ENCODE measurements at places on chromosomes 13 and 19.

- peak; percentile 81 for DNase-seq
Measured at GRCh38 chr13:31044364-31045285, 112.2 kb downstream of the TEX26 start.

- DNase-seq = no peak
Measured at GRCh38 chr13:48510698-48511097, 22.2 kb downstream of the RCBTB2 start.

GRCh38 chr19:39752390-39752789 lies 14.6 kb upstream of the CLC start:
- no peak for DNase-seq

GRCh38 chr19:16037424-16038195 lies 38.7 kb upstream of the TPM4 start:
- no peak for DNase-seq

GRCh38 chr13:30143666-30144400 lies 163.5 kb downstream of the KATNAL1 start:
- DNase-seq = peak; percentile 61

DNA sequence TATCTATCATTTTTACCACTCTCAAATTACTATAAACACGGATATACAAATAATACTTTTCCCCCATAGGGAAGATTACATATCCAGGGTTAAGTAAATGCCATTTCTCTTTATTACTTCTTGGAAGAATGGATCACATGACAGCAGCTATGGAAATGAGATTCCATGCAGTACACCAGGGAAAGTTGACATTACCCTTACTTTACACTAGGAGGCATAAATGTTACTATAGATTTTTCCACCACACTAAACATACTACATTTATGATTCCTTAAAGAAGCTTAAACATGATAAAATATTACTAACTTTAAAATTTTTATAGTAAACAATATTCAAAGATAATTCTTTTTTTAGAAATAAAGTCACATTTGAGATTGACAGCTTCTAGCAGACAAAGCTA lies 611.4 kb downstream of the PCDH9 start:
- DNase-seq = peak; percentile 39

DNA sequence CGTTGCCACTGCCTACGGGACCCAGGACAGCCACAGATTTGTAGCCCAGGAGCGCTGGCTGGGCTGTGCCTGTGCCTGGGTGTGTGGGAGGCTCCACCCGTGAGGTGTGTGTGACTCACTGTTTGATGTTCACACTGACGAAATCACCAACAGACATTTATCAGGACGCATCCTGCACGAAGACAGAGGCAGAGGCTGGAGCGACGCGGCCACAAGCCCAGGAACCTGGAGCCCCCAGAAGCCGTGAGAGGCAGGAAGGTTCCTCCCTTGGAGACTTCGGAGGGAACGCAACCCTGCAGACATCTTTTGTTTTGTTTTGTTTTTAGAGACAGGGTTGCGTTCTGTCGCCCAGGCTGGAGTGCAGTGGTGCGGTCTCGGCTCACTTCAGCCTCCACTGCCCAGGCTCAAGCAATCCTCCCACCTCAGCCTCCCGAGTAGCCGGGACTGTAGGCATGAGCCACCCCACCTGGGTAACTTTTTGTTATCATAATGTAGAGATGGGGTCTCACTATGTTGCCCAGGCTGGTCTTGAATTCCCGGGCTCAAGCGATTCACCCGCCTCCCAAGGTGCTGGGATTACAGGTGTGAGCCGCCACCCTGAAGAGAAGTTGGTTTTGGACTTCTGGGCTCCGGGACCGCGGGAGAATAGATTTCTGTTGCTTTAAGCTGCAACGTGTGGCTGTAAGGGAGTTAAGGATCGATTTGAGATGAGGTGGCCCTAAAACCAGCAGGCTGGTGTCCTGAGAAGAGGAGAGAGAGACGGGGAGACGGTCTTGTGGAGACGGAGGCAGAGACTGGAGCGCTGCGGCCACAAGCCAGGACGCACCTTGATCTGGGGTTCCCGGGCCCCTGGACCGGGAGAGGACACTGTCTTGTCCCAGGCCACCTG lies 24.9 kb upstream of the WDR18 start:
- no peak for DNase-seq

DNA sequence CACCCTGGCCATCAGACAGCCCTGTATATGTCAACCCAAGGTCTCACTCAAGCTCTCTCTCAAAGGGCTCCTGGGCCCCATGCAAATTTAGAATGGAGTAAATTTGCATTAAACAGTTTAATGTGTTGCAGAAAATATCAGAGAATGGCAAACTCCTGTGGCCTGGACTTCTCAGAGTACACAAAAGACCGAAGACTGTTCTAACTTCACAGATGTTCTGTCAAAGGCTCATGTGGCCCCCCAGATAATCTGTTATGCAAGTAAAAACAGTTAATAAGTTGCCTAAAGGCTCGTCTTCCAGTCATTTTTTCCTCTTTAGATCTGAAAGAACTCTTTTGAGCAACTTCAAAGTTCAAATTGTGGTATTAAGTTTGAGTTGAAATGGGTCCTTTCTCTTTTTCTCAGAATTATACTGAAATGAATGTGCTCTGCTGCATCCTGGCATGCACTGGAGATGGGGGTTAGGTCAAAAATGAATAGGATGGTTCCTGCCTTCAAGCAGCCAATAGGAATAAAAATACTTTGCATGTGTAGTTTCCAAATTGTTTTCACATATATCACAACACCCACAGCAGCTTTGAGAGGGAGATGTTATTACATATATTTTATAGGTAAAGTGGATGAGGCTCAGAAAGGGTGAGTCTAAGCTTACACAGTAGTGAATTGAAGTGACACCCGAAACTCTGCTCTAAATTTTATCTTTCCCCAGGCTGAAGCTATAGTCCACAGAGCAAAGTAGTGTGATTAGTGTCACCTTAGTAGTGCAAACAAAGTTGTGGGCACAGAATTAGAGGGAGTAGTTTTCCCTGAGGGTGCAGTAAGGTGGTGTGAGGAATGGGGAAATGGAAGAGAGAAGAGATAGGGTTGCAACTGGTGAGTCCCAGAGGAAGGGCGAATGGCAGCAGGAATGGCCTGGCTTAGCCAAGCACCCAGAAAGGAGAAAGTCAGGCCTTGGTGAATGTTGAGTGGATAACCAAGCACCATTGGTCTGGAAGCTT lies 205.0 kb upstream of the RFC3 start:
- DNase-seq = no peak

DNA sequence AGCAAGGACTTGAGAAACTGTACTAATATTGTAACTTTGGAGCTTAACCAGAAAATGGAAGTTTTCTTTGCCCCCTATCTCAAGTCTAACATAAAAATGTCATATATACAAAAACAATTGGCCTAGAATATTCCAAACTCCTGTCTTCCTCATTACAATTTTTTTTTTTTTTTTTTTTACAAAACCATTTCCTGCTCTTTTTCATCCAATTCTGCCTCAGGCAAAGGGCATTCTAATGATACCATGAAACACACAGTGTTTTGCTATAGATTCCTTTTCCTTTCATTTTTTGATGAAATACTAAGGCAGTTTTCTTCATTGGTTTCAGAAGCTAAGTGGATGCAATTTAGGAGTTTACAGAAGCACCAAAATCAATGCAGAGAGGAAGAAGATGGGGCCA lies 119.7 kb downstream of the LHFPL6 start:
- no peak for DNase-seq

DNA sequence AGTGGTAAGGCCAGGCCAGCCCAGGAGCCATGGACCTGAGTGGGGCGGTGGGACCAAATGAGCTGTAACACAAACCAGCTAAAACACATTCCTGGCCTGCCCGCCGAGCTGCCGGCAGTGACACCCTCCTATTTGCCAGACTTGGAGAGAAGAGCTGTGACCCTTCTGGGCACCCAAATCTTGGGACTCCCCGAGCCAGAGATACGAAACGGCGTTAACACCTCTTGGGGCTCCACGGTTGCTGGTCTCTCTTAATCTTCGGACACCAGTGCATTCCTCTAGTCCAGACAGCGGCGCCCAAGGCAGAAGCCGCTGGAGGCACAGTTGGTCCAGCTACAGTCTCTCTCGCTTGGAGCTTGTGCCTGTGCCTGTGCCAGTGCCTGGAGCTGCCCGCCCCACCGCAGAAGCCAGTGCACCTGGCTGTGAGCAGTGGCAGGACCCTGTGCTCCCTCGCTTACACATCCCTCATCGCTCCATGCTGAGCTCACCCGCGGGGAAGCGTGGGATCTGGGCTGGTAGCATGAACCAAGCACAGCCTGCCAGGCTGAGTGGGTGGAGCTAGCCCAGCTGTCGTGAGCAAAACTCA lies 147.2 kb upstream of the KLHL1 start:
- DNase-seq = no peak

GRCh38 chr19:19191768-19192077 lies 229 bp downstream of the BORCS8 start:
- DNase-seq = no peak

- no peak for DNase-seq
Measured at GRCh38 chr13:60707878-60708277, 310.9 kb downstream of the TDRD3 start.

GRCh38 chr13:69704311-69704710 lies 403.3 kb upstream of the ATXN8OS start:
- peak; percentile 60 for DNase-seq

- no peak for DNase-seq
Measured at GRCh38 chr19:5470264-5470671, 15.1 kb downstream of the ZNRF4 start.

DNA sequence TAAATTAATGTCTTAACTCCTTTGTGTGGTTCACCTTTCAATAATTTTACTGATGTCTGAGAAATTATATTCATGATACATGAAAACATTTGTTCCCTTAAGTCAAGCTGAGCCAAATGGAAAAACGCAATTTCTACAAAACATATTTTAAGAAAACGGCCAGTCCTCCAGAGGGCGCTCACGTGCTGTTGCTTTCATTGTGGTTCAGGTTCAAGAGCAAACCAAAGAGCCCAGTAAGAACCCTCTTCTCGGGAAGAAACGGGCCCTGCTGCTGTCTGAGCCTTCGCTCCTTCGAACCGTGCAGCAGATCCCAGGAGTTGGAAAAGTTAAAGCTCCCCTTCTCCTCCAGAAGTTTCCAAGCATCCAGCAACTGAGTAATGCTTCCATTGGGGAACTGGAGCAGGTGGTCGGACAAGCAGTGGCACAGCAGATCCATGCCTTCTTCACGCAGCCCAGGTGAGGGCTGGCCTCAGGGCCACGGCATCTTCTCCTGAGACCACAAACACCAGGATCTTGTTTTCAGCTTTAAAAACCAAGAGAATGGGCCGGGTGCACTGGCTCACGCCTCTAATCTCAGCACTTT lies 4.3 kb downstream of the FAAP24 start:
- peak; percentile 53 for DNase-seq

DNA sequence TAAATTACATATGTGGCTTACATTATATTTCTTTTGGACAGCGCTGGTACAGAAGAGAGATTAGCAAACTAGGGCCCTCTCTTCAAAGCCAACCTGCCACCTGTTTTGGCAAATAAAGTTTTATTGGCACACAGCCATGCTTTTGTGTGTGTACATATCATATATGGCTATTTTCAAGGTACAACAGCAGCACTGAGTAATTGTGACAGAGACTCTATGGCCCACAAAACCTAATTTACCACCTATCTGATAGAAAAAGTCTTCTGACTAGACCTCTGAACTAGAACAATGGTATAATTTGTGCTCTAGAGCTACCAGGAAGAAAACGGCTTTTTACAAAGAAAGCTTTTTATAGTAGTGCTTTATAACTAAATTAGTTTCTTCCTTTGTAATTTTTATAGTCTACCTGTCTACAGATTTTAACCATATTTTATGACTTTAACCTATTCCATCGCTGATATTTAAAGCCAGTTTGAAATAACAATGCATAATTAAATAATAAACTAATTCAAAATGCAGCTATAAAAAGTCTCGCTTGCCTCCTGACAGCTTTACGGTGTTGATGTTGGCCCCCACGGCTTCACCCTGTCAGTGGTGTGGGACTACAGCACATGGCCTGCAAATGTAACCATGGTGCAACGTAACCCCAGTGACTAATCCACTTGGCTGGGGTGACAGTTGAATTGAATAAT lies 17.7 kb upstream of the DPY19L3 start:
- DNase-seq = peak; percentile 63

- no peak for DNase-seq
Measured at GRCh38 chr13:27551562-27551961, 68.8 kb downstream of the LNX2 start.

DNA sequence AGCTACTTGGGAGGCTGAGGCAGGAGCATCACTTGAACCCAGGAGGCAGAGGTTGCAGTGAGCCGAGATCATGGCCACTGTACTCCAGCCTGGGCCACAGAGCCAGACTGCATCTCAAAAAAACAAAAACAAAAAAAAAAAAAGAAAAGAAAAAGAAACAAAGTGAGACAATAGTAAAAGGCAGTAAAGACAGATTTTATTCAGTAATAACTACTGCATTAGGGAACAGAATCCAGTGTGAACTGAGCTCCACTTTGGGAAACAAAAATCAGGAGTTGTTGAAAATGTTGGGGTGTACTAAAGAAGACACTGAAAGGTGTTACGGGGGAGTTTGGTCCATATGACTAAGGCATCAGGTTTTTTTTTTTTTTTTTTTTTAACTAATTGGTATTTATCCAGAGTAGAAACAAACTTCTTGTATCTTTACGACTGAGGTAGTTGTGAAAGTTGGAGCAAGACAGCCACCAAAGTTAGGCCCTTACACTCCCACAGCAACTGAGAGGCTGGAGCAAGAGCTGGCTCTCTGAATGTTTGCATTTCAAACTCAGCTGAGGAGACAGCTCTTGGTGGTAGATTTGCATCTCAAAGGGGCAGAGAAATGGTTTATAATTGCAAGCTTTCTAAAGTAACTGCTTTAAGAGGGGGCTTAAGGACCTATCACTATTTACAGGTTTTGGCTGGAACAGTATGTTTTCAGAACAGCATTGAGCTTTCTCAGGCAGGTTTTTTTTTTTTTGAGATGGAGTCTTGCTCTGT lies 24.2 kb downstream of the ZNF607 start:
- no peak for DNase-seq

DNA sequence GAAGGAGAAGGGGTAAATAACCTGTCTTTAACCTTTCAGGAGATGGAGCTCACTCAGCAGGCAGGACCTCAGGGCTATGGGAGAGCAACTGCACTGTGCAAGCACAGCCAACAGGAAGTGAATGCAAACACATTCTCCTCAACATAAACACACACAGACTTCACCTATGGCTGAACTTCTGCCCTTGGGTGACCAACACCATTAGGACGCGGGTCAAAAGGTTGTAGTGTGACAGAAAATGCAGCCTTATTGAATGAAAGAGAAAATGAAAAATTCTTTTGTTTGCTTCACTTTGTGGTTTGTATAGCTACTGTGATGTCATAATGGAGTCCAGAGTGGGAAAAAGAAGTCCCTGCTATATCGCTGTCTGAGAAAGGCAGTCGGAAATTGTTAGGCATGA lies 323.0 kb downstream of the NDFIP2 start:
- DNase-seq = no peak

DNA sequence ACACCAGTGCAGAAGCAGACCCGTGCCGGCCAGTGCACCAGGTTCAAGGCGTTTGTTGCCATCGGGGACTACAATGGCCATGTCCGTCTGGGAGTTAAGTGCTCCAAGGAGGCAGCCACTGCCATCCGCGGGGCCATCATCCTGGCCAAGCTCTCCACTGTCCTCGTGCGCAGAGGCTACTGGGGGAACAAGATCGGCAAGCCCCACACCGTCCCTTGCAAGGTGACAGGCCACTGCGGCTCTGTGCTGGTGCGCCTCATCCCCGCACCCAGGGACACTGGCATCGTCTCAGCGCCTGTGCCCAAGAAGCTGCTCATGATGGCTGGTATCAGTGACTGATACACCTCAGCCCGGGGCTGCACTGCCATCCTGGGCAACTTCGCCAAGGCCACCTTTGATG lies 10.1 kb downstream of the ZNF44 start:
- DNase-seq = no peak

Measured in fibroblast of upper back skin (primary cell).